ENCODE measurements at places on chromosomes 4 and X. TPM values are rescaled to one million over a fixed set of nuclear protein-coding genes. Genes with fewer than 3 reads are reported as not detected.

CFAP99 gene
- total RNA-seq: 0.46 TPM

S100P gene
- total RNA-seq: not detected

SCFD2 gene
- total RNA-seq: 11.1 TPM

ZNF182 gene
- 2.8 TPM for total RNA-seq

PHKA1 gene
- 5.3 TPM for total RNA-seq

LRRC66 gene
- 0.19 TPM for total RNA-seq

CCDC110 gene
- 11.2 TPM for total RNA-seq

DCAF8L2 gene
- not detected for total RNA-seq

FGB gene
- 6.6 TPM for total RNA-seq

PRR32 gene
- total RNA-seq: not detected

FREM3 gene
- total RNA-seq: not detected

CLCN5 gene
- 1.5 TPM for total RNA-seq

GRCh38 chrX:135740681-135741149 is 27.3 kb downstream of the CT45A1 start:
- no peak for DNase-seq

DNA sequence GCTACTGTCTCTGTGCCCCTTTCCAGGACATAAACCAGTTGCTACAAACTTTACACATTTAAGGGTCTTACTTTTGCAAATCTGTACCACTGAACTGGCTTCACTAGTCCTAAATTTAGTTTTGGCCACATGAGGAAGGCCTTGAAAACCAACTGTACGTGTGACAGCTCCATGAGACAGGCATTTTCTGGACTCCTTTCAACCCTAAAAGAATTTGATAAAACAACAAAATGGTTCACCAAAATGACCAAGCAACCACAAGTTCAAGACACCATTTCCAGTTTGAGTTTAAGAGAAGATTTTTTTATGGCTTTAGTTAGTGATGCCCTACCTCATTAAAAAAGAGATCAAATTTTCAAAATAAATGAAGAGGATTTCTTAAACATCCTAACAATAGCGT is 246.4 kb downstream of the ZNF674 start:
- DNase-seq: no peak

GRCh38 chr4:2042204-2042946 is 16.8 kb upstream of the NAT8L start:
- no peak for DNase-seq

- no peak for DNase-seq
Observed at GRCh38 chr4:77595364-77595973, 10.2 kb upstream of the CXCL13 start.

- DNase-seq: no peak
Observed at GRCh38 chrX:109186939-109187338, 294.9 kb downstream of the GUCY2F start.

DNA sequence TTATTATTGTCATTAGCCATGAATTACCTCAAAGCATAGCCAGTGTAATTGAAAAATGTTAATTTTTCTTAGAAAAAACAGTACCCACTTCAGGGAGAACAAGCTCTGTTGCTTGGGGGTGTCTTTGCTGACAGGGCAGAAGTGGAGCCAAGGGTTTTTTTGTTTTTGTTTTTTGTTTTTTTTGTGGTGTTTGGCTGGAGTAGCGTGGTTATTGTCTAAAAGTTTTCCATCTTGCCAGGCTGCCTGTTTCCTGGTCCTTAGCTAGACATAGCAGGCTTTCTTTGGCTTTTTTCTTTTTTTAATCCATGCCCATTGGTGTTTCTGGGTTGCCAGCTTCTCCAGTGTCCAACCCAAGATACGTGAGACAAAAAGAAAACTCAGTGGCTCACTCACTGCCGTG is 61.5 kb downstream of the CASP3 start:
- DNase-seq: no peak

GRCh38 chrX:141301017-141301416 is 58.7 kb upstream of the SPANXC start:
- no peak for DNase-seq

- no peak for DNase-seq
Observed at GRCh38 chrX:63746278-63746677, 38.7 kb downstream of the ARHGEF9 start.

GRCh38 chr4:77159806-77160205 is 2.8 kb downstream of the CCNG2 start:
- DNase-seq: no peak

DNA sequence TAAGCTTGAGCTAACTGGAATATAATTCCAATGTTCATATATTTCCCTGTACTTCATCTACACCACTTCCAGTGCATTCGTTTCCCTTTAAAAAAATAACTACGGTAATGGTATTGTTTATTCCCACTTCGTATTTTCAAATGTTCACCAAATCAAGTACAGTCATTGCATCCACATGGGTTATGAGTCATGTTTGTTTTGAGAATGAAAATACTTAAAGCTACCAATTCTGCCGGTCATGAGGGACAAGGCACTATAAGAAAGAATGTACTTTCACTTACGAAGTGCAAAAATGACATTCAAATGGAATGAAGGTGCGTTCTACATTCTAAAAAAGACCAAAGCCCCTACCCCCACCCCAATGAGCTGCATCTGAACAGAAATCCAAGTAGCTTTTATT is 174.4 kb upstream of the FGF13 start:
- DNase-seq: no peak

- DNase-seq: no peak
Observed at GRCh38 chr4:41373221-41373620, 116.5 kb downstream of the UCHL1 start.

GRCh38 chr4:67131224-67131623 is 414.1 kb downstream of the CENPC start:
- no peak for DNase-seq

GRCh38 chrX:63404332-63404731 is 53.2 kb upstream of the SPIN4 start:
- DNase-seq: no peak

GRCh38 chr4:152943672-152944071 is 7.5 kb downstream of the FHDC1 start:
- DNase-seq: no peak

DNA sequence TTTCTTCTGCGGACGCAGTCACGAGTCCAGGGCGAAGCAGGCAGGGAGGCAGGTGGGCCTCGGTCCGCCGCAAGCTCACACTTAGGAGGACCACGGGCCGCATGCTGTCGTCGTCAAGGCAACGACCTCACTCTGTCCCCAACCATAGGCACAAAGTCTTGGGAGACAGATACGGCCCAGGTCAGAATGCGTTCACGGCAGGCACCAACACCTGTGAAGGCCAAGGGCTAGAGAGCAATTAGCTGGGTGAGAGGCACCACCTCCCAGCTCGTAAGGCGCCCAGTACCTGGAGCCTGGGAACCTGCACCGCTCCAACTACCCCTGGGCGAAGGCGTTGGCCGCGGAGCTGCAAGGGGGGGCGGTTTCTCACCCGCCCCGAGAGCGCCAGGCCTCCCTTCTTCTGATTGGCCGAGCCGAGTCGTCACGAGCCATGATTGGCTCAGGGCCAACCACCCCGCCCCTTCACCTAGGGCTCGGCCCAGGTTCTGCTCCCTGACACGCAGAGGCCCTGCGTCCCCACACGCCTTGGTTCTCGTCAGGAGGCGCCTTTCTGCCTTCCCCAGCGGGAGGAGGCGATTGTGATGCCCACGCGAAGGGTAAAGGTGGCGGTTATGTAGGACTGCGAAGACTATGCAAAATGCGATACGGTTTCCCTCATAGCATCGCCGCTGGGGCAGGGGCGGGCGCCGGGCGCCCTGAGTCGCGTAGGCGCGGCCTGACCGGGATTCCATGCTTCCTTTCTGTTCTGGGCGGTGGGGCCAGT is at the start of gene CDKL2:
Gene CDKL2 (minus strand): TSS at position 355 of the 763 bp plus-strand sequence. CDS start 4,540 bp downstream, outside the sequence.
- peak; percentile 95 for DNase-seq

DNA sequence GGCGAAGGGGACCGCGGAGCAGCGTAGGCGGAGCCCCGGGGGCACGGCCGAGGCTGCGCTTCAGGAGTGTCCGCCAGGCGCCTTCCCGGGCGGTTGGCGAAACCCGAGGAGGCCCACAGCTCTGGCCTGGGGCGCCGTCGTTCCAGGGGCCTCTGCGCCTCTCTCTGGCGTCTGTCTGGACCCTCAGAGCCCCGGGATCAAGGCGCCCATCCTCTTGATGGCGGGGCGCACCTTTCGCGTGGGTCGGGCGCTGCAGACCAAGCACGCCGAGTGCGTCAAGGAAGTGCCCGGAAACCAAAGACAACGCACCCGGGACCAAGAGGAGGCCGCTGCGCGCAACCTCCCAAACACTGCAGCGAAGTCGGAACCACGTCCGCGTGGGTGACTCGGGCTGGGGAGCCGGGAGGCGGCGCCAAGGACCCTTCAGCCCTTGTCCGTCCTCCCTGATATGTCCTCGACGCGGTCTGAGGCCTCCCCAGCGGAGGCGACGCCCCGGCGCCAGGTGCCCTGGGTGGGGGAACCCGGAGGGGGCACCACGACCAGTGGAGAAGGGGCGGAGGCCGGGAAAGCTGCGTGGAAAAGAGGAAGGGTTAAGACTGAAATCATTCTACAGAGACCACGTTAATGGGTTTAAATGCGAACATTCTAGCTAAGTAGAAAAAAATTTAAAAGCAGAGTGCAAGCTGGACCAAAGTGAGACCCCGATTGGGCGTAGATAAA is 9.9 kb downstream of the HMX1 start:
- DNase-seq: no peak

DNA sequence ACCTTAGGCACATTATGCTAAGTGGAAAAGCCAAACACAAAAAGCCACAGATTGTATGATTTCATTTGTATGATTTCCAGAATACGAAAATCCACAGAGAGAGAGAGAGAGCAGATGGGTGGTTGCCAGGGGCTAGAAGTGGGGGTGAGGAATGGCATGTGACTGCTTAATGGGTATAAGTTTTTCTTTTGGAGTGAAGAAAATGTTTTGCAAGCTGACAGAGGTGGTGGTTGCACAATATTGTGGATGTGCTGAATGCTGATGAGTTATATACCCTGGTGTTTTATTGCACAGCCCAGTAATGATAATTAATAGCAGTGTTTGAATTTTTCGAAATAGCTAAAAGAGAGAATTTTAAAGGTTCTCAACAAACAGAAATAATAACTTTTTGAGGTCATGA is 386.1 kb upstream of the HS3ST1 start:
- no peak for DNase-seq

DNA sequence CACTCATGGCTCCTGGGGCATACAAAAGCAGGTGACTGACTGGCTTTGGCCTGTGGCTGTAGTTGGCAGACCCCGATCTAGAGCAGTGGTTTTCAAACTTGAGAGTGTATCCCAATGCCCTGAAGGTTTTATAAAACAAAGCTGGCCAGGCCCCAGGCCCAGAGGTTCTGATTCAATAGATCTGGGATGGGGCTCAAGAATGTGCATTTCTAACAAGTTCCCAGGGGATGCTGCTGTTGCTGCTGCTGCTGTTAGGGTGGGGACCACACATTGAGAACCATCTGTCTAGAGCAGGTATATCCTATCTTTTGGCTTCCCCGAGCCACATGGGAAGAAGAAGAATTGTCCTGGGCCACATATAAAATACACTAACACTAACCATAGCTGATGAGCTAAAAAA is 7.3 kb downstream of the AIFM1 start:
- DNase-seq: no peak

DNA sequence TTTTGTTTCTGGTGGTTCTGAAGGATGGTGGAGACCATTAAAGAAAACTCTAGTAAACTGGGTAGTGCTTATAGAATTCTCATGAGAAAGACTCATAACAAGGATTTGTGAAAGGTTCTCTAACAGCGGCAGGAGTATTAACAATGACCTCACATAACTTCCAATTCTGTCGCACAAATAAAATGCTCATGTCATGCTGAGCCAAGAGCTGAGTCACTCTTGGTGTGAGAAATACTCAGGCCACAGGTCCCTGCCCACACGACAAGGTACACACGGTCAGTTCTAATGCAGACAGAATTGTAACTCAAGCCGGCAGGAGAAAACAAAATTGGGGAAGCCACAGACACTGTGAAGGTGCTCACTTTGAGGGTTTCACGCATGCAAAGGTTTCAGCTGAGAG is 34.4 kb upstream of the C4orf50 start:
- DNase-seq: no peak

GRCh38 chr4:84917086-84917821 is 49.2 kb downstream of the WDFY3 start:
- DNase-seq: no peak

DNA sequence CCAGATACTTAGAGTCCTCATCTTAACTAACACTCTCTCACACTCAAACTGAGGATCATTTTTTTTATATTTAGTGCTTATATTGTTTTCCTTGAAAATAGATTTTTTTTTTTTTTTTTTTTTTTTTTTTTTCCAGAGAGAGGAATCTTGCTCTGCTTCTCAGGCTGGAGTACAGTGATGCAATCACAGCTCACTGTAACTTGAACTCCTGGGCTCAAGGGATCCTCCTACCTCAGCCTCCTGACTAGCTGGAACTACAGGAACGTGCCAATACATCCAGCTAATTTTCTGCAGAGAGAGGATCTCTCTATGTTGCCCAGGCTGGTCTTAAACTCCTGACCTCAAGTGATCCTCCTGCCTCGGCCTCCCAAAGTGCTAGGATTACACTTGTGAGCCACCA is 650.3 kb upstream of the ATOH1 start:
- DNase-seq: no peak

DNA sequence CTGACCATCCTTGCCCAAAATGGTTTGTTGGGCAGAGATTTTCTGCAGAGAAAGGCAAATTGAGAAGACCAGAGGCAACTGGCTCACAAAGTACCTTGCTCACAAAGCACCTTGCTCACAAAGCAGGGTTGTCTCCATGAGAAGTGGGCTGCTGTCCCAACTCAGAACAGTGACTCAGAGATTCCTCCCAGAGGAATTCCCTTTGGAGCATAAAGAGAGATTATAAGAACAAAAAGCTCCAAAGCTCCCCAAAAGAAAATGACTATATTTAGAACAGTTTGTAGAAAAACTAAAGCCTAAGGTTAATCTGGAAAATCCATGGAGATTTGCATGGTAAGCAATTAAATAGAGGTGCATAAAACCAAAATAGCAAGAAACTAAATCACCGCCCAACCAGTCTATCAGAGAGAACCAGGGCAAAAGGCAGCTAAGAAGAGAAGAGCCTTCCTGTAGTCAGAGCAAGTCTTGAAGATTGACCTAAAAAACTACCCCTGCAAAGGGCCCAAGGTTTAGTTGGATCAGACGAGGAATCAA is 731.4 kb downstream of the FAT4 start:
- no peak for DNase-seq

- no peak for DNase-seq
Observed at GRCh38 chr4:10047967-10048366, 26.7 kb upstream of the SLC2A9 start.

- DNase-seq: no peak
Observed at GRCh38 chr4:78584863-78585547, 33.4 kb downstream of the ANXA3 start.
